Right ventricle myocardium superior (tissue), 1 donor: ENCODE measurements at places on chromosomes 1 and 21.

DNA sequence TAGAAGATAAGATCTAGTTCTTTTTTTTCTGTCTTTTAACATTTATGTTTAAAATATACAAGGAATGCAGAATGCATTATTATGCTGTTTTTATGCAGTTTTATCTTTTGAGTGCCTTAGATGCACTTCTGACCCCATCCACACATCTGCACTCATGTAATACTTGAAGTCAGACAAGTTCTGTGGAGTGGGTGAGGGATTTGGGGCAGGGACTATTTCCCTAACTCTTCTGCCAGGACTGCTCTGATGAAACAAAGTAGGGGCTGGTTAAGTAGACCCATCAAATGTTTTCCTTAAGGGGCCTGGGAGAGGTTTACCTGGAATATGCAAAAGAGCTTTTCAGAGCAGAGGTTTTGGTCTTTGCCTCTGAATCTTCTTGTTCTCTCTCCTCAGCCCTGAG, 11.4 kb downstream of the TRNAU1AP start:
- no peak for DNase-seq

- no peak for DNase-seq
Observed at GRCh38 chr1:70892930-70893329, 154.7 kb downstream of the PTGER3 start.

GRCh38 chr1:109296782-109297181, 10.0 kb downstream of the MYBPHL start:
- DNase-seq: no peak

DNA sequence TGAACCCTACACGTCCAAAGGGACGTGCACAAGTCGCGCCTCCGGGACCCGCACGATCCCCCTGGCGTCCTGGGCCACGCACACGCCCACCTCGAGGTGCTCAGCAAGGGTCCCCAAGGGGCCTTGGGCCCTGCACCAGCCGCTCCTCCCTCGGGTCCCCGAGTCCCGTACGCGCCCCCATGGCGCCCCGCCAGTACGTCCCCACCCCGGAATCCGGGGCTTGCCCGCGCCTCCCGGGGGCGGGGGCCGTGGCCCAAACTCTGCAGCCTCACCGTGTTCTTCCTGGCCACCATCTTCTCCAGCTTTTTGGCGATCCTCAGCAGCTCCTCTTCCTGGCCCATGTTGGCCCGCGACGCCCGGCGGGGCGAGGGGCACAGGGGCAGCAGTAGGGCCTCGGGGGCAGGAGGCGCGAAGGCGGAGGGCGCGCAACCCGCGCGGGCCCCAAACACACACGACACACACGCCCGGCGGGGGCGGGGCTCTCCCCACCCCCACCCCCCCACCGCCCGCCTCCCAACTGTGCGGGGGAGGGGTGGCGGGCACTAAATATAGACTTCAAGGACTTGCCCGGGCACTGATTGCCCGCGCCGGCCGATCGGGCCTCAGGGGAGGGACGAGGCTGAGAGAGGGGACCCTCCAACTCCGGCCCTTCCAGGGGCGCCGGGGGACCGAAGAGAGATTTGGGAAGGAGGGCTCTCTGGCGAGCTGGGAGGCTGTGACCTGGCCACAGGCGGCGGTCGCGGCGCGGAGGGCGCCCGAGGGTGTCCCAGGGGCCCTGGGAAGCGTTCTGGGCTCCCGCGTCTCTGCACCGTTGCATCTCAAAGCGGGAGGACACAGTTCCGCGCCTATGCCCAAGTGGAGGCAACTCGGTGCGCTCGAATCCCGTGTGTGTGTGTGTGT, at the start of gene TCEA3:
TSS of gene TCEA3 (minus strand) at position 456 of the 900 bp plus-strand sequence. CDS start at position 341, 115 bp downstream.
- peak; percentile 75 for DNase-seq

GRCh38 chr1:2414297-2414958, 2.1 kb upstream of the PEX10 start:
- peak; percentile 86 for DNase-seq

DNA sequence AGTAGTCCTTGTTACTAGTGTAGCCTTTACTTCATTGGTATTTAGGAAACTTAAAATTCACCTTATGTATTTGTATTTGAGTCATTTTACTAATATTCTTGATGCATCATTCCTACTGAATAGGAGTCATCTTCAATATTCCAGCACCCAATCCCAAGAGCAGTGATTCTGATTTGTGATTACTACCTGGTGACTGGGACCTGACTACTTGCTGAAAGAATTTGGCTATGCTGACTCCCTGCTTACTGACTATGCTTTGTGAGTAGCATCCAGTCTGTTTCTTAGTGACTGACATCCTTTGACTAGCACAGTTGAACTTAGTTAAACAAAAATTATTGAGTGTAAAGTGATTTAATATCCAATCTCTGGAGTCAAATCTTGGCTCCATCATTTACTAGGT, 129.9 kb upstream of the NEGR1 start:
- DNase-seq: no peak

DNA sequence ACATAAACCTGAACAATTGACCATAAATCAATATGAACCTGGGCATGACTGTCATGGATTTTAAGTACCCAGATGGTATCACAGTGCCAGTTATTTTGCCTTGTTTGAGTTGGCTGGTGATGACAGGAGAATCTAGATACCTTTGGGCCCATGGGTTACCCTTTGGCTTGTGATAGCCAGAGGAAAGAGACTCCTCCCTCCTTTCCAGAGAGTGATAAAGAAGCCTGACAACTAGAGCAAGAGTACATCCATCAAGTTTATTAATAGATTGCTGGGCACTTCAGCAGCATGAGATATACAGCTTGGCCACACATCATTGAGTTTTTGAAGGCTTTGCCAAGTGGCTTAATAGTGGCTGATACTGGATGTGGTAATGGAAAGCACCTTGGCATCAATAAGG, 6.6 kb upstream of the FMO3 start:
- DNase-seq: no peak

GRCh38 chr1:12722626-12723025, 6.7 kb downstream of the AADACL3 start:
- DNase-seq: no peak

DNA sequence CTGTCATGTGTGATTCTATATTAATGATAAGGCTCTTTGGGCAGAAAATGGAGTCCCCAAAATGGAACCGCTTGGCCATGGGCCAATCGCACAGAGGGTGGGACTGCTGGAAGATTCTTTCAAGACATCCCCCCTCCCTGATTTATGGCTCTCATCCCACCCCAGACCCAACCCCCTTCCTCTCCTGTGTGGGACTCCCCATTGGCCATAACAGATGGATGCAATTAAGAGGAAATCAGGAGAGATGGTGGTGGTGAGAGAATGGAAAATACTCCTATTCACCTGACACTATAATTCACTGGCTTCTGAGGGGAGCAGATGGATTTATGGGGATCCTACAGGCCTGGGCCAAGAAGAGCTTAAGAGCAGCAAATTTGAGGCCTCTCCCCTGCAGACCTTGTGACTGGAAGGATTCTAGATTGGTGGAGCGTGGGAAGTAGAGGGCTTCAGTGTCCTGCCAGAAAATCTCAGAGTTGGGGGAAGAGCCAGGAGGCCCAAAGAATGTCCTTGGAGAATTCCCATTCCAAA, 1.7 kb downstream of the IGFN1 start:
- DNase-seq: no peak

GRCh38 chr1:202068596-202068995, 54.1 kb upstream of the GPR37L1 start:
- no peak for DNase-seq

GRCh38 chr1:32937061-32937460, 27.5 kb downstream of the RNF19B start:
- no peak for DNase-seq

DNA sequence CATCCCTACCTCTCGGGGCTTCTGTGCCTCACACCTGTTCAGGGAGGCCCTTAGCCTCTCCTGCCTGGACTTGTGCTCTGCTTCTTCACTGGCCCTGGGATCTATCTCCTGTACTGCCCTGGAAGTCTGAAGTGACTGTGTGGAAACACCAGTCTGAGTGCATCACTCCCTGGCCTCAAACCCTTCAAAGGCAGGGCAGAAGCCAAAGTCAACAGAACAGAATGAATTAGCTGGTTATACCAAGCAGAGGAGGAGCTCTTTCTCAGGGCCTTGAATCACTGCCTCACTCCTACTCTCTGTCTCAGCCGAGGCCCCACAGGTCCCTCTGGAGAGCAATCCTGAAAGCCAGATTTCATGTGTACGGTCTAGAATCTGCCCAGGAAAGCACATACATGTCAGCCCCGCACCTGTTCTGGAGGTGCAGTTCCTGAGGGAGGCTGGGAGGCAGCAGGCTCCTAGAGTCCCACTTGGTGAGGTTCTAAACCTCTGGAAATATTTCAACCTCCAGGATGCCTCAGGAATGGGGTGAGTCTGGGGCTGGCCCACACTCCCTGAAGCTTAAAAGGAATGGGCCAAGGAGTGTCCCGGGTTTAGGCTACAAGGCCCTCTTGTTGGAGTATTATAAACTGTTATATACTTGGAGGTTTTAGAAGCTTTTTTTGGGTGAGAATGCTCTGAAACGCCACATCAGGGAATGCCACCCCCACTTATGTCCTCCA, 98.3 kb downstream of the ABCA4 start:
- no peak for DNase-seq

DNA sequence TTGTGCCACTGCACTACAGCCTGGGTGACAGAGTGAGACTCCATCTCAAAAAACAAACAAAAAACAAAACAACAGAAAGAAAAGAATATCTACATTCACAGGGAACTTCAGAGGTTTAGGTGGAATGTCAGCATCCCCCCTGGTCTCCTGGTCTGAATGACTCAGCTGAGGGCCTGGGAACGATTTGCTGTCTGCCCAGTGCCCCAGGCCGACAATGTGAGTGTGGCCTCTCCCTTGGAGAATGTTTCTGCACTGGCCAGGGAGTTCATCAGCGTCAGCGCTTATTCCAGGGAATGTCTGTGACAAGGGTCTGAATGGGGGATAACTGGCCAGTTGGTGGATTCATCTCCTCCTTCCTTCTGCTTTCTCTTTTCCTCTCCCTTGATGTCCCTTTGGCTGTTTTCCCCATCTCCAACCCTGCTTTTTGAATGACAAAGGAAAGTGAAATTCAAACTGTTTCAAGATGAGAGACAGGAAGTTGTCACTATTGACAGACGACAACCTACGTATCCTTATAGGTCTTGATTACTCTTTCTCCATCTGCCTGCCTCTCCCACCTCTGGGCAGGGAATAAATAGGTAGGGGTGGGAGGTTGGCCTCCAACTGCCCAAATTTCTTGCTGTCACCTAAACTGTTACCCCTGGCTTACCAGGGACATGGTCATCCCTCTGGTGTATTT, 213.1 kb downstream of the HHAT start:
- DNase-seq: no peak

DNA sequence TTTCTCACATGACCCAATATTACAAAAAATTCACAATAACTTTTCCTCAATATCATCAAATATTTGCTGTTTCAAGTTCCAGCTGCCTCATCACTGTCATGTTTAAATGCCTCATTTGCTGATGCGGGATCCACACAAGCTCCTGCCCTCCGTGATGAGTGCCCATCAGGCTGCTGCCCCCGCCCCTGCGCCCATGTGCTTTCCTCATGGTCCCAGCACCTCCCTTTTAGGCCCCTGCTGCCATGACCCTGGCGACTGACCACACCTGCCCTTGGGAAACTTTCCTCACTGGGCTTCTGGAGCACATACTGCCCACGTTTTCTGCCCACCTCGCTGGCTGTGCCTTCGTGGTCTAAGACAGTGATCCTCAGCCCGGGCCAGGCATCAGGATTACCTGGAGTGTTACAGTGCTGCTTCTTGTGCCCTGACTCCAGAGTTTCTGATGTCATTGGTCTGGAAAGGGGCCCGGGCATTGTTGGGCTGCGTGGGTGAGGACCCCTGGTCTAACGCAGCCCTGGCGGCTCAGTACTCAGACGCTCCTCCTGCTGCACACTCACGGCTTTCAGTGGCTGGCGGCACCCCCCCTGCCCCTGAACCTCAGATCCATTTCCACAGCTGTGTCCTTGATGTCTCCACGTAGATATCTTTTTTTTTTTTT, 20.5 kb downstream of the PLEKHM2 start:
- DNase-seq: no peak

GRCh38 chr1:164660412-164660772, 101.4 kb downstream of the PBX1 start:
- DNase-seq: no peak

DNA sequence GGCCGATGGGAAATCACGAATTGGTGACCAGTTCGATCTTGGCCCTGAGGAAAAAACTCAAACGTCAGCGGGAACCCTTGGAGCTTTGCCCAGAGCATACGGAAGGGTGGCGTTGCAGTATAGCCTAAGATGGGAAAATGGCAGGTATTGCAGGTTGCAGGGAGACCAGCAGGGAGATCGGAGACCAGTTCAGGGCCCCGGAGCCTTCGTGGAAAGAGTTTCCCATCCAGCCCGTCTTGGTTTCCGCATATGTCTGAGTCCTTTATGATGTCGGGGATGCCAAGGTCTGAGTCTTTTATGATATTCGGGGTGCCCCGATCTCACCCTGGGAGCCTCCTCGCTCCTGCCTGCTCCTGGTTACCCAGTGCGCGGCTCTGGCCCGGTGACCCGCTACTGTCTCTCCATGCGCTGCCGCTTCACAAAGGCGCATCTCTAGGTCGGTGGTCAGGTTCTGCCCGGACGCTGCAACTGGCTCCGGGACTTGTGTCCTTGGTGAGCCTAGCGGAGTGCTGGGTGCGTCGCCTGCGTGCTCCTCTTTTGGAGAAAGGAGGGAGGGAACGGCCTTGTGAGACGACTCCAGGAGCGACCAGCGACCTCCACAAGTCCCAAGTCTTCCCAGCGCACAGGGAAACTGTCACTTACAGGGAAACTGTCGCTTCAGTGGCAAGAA, 94.2 kb downstream of the PRKAB2 start:
- no peak for DNase-seq

DNA sequence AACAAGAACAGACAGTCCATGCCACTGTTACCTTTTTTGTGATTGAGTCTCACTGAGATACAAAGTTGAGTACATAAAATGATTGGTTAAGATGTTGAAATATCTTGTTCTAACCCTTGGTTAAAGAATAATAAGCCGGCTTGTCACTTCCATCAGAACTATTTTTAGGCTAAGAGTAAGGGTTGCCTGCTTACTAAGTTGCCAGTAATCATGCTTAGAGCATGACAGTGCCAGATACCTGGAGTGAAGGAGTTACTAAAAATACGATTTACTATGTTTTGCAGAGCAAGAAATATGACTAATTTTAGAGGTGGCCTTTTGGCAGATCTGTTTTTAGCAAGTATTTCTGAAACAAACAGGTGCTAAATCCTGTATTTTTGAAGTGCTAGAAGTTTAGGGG, 6.0 kb downstream of the HUNK start:
- no peak for DNase-seq

DNA sequence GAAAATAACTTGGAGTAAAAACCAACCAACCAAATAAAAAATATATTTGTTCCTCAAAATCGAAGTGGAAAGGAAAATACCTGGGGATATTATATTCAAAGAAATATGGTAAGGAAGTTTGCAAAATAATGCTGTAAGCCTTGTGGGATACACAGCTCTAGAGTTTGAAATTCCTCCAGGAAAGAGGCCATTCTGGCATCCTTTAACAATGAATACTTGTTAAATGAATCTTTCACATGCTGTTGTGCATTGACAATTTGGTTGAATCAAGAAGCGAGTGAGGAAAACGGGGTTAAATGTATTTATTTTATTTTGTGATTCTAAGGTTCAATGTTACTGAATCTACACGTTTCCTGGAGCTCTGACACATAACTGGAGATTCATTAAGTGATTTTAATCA, 30.5 kb upstream of the NTNG1 start:
- DNase-seq: no peak

- DNase-seq: no peak
Observed at GRCh38 chr1:117188816-117189437, 21.8 kb downstream of the VTCN1 start.

GRCh38 chr1:38527373-38527966, 332.1 kb downstream of the RRAGC start:
- no peak for DNase-seq
